NCI-H1694 treated with DMSO at 0.1 percent for 48 hours (cell line): ENCODE measurements at places on chromosomes 16 and 17.

DNA sequence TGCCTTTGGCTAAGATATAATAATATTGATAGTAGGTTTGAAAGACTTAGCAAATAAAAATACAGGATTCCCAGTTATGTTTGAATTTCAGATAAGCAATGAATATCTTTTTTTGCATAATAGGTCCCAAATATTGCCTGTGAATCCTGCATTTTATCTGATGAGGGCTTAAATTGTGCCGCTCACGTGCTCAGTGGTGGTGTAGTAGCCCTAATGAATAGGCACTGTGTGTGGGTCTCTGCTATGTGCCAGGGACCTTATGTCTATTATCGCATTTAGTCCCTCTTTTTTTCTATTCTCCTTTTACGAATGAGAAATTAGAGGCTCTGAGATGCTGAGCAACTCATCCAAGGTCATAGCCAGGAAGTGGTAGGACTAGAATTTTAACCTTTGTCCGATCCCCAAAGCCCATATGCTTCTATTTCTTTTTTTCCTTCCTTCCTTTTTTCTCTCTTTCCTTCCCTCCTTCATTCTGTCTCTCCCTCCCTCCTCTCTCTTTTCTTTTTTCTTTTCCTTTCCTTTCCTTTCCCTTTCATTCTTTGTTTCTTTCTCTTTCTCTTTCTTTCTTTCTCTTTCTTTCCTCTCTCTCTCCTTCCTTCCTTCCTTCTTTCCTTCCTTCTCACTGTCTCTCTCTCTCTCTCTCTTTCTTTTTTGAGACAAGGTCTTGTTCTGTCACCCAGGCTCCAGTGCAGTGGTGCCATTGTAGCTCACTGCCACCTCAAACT lies 47.2 kb downstream of the RGS9 start:
- no peak for DNase-seq

DNA sequence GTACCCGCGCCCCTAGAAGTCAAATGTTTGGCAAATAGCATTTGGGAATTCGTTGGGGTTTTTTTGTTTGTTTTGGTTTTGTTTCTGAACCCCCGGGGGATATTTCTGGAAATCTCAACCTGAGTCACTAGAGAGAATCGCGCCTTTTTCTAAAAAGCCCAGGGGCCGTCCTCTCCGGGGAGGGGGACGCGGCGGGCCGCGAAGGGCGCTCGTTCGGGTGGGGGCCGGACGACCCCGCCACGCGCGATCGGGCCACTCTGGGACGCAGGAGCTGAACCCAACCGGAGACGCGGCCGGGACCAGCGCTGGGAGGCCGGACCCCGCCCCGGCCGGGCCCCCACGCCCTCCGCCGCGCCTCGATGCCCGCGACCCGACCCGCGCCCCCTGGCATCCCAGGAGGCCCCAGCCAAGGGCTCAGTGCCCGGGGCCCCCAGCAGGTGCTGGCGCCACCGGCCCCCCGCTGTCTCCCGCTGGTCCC lies 302 bp downstream of the LITAF start:
- DNase-seq, result no peak

DNA sequence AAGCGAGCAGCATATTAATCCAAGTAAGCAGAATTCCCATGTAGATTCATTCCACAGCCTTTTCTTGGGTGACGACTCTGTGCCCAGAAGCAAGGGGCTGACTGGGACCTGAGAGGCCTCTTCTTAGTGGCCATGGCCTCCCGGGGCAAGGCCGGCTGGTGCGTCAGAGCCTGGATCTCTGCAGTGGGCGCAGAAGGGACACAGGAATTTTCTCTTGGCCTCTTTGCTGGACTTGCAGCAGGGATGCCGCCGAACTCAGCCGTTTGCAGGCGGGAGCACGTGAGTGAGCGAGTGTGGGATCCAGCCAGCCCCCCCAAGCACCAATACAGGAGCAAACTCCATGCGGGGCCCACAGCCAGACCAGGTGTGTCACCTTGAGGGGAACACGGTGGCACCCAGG lies 151.8 kb downstream of the RPTOR start:
- DNase-seq, result no peak

DNA sequence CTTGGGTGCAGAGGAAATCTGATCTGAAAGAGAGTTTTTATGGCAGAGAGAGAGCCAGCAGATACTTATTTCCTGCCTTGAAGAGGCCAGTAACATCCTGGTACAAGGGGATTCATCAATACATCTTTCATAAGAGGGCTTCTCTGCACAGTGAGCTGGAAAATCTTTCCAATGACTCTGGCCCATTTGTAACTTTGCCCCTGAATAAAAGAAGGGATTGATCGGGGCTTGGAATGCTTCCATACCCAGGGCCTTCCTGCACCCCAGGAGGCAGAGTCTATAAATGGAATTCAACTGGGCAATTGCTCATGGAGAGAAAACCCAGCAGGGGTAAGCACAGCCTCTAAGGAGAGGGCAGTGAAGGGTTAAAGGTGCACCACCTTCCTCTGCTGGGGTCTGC lies 163.3 kb downstream of the XYLT1 start:
- DNase-seq, result no peak

DNA sequence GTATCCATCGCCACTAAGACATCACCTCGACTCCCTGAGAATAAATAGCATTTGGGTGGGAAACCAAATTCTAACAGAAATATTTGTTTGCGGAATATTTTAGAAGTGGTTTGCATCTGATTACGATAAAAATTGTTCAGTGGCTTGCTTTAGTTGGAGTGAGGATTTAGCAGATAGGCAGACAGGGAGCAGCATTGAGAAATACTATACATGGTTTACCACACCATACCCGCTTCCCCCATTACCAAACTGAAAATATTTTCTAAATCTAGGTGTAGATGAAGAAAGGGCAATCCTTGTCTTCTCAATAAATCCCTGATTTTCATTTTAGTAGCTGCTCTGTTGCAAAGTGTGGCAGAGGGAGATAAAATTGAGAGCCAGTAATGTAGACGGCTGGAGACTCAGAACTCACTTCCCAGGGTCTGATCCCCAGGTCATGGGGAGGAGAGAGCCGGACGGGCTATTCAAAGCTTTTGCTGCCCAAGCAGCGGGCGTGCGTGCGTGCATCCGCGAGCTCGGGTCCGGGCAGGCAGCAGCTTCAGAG lies 808 bp upstream of the BAHCC1 start:
- DNase-seq, result no peak

- DNase-seq, result no peak
Observed at GRCh38 chr16:80656711-80657150, 115.9 kb downstream of the DYNLRB2 start.

GRCh38 chr17:46841561-46842379 lies 9.6 kb upstream of the WNT9B start:
- peak; percentile 23 for DNase-seq

DNA sequence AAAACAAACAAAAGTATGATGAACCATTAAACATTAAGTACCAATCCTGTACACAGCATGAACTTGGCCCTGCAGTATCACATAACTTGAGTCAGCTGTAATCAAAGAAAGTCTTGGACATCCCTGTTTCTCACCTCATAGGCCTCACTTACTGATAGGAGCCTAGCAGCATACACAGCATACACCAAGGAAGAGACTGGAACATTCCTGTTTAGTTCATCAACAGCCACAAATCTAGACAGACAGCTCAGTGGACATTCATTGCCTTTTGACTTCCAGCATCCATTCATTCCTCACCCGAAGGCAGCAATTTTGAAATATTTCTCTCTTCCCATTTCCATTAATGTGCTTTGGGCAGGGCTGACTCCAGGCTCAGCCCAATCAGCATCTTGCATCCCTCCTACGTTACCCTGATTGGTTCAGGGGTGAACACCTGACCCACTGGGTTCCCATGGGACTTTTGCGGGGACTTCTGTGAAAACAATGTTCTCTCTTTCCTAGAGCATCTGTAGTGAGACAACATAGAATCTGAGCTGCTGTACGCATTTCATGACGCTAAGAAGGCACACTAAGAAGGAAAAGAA lies 336.7 kb upstream of the ZFHX3 start:
- no peak for DNase-seq

- no peak for DNase-seq
Observed at GRCh38 chr16:27437946-27438345, 36.0 kb downstream of the IL21R start.

GRCh38 chr16:78505036-78505435 lies 405.6 kb downstream of the WWOX start:
- no peak for DNase-seq

- DNase-seq, result no peak
Observed at GRCh38 chr17:1030684-1031532, 34.0 kb downstream of the TIMM22 start.

DNA sequence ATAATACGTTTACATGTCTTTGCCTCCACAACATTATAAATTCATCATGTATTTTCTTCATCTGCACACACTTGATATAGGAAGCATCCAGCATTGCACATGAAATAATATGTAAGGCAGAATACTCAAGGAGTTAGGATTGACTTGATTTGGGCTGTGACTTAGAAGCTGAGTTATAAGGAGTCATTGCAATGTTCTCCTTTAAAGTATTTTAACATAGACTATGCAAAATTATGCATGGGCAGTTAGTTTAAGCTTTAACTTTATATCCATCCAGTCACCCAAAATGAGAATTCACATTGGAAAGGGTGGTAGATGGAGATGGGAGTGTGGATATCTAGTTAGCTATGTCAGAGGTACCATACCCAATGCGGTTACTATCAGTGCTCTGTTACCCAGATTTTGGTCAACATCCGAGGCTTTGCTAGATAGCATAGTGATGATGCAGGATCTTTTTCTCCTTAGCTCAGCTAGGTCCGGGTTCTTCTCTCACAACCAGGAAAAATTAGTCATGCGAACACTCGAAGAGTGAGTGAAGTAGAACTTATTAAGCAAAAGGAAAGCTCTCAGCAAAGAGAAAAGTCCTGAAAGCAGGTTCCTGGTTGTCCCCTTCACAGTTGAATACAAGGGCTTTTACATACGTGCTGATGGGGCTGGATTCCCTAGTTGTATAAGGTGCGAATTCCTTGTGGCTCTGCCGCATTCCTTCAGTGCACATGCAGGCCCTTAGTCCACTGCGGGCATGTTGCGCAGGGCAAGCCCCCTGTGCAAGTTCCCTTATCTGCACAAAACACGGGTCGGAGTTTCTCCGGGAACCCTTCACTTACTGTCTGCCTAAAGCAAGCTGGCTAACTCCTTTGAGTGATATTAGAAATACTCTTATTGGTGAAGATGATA lies 73.1 kb upstream of the FAM20A start:
- DNase-seq, result no peak

DNA sequence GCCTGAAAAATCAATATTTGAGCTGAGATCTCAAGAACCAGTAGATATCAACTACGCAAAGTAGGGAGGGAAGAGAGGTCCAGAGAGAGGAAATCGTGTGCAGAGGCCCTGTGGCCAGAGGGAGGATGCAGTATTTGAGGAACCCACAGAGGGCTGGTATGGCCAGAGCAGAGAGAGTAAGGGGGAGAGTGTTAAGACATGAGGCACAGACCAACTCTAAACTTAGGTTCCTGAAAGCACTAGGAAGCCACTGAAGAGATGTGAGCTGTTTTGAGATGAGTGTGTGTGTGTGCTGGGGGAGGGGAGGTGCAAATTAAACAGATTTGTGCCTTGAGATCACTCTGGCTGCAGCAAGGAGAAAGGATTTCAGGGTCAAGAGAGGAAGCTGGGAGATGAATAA lies 10.9 kb downstream of the SLC13A2 start:
- no peak for DNase-seq

DNA sequence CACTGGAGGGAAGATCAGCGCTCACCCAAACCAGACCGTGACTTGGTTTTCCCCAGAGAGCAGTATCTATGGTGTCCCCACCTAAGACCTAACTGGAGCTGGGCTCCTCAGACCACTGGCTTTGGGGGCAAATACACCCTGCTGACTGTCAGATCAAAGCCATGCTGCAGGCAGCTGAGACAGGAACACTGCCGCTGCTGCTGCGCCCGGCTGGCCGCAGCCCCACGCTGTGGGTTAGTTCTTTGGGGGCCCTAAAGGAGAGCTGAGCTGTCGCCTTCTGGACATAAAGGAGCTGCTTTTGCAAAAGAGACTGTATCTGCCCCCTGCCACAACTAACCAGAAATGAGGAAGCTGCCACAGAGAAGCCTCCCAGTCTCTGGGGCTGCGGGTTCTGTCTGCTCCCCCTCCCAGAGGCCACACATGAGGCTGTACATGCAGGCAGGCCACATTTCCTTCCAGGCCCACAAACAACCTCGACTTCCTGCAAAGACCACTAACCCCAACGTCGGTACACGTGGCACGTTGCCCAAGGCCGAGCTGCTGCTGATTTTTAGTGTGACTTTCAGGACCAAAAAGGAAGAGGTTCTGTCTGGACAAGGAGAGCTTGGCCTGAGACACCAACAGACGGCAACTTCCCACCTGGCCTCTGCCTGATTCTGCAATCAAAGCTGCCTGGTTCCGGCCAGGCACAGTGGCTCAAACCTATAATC lies 18.2 kb upstream of the ABR start:
- no peak for DNase-seq

GRCh38 chr16:54928016-54928356 lies 2.7 kb upstream of the IRX5 start:
- DNase-seq, result peak; percentile 38

- no peak for DNase-seq
Observed at GRCh38 chr16:19389246-19389645, 28.4 kb upstream of the TMC5 start.

DNA sequence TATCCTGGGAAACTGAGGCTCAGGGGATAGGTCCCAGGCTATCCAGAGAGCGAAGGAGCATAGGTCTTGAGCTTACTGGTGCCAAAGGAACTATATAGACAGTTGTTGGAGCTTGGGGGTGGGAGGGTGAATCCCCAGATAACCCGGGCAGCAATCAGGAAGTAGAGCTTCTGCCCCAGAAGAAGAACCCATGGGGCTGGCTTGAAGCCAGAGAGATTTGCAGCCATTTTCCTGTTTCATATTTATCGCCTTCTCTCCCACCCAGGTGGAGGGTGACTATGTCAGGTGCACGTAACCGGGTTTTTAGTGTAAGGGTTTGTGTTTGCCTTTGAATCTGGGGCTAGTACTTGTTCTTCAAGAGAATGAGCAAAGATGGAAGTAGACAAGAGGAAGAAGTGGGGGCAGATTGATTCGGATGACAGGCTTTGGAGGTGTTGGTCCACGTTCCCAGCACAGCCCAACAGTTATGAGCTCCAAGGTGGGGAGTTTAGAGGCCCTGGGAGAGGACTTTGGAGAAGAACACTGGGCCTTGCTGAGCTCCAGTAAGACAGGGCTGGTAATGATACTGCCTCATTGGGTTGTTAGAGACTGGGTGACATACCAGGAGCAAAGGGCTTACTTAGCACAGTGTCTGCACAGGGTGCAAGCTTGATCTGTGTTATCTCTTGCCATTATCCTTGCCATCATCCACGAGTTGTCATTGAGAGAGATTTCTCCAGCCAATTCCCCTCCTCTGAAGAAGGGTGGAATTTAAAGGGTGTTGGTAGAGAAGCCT lies 145.6 kb downstream of the CCDC182 start:
- no peak for DNase-seq

DNA sequence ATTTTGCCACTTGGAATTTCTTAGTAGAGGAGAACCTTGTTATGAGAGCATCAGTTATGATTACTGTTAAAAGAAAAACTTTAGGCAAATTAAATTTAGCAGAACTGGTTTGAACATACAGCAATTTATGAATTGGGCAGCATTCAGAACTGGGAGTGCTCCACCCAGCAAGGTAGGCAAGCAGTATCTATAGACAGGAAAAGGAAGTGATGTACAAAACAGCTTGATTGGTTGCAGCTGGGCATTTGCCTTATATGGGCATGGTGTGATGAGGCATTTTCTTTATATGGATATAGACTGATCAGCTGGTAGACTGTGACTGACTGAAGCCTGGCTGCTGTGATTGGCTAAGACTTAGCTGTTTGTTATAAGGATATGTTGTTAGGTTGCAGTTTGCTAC lies 17.6 kb upstream of the CYLD start:
- no peak for DNase-seq

- DNase-seq, result no peak
Observed at GRCh38 chr17:14282726-14283125, 18.2 kb upstream of the HS3ST3B1 start.
